ENCODE measurements at places on chromosomes 3 and 15.

DNA sequence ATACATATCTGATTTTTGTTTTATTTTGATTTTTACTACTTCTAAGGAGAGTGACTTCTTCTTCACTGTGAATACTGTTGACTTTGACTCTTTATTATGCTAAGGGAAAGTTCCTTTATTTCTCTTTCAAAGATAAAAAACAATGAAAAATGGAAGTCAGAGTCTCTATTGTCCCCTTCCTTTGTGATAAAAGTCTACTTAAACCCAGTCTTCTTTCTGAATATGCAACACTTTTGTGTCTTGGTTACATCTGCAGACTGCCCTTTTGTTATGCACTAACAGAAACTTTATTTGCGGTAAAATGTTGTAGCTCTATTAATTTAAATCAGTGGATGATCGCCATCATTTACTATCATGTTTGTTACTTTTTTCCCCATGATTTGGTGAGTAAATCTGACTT, 13.2 kb downstream of the PARP15 start:
- DNase-seq: no peak

DNA sequence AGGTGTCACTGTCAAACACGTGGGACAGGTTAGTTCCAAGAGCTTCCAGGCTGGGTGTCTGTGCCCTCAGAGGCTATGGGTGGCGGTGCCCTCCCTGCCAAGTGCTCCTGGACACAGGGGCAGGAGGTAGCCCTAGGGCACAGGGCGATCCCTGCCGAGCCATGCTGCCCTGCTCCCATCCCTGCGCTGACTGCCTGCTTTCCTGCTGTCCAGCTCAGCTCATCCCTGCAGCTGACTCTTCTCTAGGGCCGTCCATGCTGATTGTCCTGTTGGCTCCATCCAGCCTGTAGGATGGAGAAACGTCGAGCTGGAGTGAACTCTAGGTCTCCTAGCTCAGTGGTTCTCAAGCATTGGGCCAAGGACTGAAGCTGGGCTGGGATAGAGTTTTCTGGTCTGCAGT, 3.7 kb downstream of the PDIA5 start:
- DNase-seq: no peak

GRCh38 chr3:68924897-68925296, 7.5 kb downstream of the TAFA4 start:
- no peak for DNase-seq

- no peak for DNase-seq
Observed at GRCh38 chr3:158532099-158532734, 38.8 kb upstream of the MLF1 start.

- DNase-seq: no peak
Observed at GRCh38 chr3:68072062-68072461, 417.6 kb upstream of the SUCLG2 start.

DNA sequence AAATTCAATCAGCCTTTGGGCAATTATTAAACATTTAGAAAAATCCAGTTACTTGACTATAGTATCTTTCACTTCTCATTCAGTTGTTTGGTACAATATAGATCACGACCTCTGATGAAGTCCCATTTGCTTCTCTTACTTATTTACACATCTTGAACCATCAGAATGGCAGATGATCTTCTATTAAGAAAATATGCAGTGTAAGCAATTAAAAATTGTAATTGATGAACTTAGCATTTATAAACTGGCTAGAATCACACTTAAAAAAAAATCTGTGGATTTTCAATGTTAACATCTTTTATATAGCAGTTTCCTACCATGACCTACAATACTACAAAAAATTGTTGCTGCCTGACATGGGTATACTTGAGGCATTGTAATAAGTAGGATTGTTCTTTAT, 395.5 kb upstream of the CNTN4 start:
- DNase-seq: no peak

- no peak for DNase-seq
Observed at GRCh38 chr15:57356178-57356577, 20.1 kb upstream of the CGNL1 start.

DNA sequence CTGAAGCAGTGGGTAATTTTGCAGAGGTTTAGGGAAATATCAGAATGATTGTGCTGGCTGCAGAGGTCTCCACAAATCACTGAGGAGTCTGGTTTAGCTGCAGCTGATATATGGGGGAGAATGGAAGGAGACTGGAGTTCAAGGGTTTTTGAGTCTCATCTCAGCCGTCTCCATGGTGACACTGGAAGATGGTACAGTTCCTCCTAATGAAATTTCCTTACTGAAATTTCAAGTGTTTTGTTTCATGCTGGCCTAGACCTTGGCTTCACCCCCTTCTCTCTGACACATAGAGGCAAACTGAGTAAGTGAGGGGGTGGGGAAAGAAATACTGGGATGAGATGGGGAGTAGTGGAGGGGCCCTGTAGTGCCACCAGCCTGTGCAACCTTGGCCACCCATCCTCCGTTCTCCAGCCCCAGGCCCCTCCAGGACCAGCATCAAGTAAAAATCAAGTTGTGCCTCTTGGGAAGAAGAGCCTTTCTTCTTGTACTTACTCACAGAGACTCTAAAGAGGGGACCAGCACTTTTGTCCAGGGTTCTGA, 17.8 kb upstream of the MORF4L1 start:
- DNase-seq: no peak

DNA sequence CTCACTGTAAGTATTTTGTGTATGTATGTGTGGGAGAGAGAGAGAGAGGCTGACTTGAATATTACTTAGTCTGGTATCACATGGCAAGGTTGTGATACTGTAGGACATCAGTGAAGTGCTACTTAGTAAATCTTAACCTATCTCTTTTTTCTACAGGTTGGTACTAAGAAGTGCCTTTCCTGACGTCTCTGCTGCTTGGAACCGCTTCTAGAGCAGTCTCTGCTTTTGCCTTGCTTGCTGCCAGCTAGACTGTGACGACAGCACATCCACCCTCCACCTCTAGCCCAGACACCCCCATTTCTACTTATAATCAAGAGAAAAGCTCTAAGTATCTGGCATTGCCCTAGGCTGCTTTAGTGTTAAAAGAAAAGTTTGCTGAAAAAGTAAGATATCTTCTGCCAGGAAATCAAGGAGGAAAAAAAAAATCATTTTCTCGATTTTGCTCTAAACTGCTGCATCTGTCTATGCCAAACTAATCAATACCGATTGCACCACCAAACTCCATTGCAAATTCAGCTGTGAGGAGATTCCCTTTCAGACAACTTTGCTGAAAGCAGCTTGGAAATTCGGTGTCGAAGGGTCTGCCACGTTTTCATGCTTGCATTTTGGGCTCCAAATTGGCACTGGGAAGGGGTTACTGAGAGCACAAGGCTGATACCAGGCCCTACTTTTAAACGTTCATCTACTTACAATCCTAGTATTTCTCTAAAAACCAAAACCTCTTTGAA, 30.7 kb downstream of the MBNL1 start:
- no peak for DNase-seq

GRCh38 chr3:196661400-196661799, 21.9 kb downstream of the NRROS start:
- DNase-seq: no peak

DNA sequence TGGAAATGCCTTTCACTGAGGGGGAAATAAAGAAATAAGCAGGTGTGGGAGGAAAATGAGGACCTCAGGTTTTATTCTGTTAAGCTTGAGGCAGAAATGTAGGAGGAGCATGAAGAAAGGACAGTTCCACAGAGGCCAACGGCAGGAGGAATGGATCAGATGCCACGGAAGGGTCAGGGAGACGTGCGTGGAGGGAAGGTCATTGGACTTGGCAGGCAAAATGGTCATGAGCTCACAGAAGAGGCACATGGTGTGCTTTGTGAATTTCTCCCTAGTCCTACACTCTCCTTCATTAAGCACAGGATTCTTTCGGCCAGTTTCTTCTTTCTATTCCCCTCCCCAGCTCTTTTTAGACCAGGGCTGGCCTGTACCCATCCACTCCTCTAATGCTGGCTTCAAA, 32.5 kb upstream of the THSD4 start:
- DNase-seq: no peak

GRCh38 chr3:23038471-23038870, 164.7 kb upstream of the UBE2E2 start:
- DNase-seq: no peak

- DNase-seq: no peak
Observed at GRCh38 chr15:69497667-69498066, 45.0 kb downstream of the RPLP1 start.

DNA sequence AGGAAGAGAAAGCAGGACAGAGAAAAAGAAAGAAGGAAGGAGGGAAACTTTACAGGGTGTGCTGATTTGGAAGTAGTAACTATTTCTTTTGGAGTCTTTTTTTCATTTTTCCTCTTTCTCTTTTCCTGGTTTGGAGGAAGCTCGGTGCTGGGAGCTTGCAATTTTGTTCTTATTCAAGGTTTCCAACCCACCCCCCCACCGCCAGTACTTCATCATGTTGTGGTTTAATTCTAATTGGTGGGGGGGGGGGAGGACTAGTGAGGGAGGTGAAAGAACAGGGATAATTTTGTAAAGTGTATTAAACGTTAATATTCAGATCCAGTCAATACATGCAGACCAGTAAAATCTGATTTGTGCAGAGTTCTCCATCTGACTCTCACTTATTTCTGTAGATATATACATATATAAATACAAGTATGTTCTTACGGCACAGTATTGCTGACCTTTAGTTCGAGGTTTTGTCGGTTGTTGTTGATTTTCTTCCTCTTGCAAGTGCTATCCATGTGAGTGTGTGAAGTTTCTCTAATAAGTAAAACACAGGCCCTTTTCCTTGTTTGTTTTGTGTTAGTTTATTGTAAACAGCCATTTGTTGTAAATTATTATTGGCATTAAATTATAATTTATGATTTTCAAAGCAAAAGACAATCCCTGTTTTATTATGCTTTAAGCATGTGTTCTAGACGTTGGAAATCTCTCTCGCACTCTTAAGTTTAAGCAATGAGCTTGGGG, 9.3 kb downstream of the NR2F2 start:
- DNase-seq: no peak

DNA sequence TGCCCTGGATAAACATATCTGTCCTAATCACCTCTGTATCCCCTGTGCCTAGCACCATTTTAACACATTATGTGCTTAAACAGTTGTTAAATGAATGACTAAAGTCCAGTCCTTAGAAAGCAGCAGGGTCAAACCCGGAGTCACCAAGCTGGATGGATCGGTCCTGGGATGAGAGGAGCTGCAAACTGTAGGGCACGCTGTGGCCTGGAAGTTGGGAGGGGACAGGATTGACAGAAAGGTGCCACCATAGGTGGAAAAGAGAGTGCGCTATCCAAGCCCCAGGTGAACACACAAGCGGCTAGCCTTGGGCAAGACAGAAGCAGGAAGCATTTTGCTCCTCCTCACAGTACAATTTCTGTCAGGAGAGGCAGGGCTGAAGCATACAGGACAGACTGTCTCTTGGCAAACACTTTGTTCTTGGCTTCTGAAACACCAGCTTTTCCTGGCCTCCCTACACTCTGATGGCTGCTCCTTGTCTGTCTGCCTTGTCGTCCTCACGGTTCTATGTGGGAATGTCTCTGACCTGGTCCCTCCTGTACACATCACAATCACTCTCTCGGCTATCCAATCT, 48.4 kb upstream of the KY start:
- no peak for DNase-seq

DNA sequence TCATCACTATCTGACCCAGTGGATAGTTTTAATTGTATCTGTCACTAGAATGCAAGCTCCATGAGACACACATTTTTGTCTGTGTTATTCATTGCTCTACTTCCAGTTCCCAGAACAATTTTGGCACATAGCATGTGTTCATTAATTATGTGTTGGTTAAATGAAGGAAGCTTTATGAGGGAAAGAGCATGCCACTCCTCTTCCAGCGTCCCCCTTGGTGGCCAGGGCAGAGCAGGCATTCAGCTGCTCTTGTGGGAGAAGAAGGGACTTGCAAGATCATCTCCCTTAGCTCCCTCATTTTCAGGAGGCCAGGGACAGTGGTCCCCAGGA, 489 bp upstream of the GALNT15 start:
- no peak for DNase-seq

DNA sequence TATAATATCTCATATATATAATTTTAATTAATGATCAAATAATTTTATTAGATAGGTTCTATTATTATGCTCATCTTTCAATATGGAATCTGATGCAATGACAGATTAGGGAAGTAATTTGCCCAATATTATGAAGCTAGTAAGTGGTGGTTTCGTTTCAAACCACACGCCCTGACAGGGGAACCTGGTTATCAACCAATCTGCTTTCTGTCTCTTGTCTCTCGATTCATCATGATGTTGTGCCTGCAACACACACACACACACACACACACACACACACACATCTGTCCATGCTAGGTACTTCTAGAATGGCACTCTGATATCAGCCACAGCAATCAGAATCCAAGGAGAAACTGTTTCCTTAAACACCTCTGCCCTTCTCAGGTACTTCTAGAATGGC, 128.4 kb downstream of the ZBBX start:
- DNase-seq: no peak

DNA sequence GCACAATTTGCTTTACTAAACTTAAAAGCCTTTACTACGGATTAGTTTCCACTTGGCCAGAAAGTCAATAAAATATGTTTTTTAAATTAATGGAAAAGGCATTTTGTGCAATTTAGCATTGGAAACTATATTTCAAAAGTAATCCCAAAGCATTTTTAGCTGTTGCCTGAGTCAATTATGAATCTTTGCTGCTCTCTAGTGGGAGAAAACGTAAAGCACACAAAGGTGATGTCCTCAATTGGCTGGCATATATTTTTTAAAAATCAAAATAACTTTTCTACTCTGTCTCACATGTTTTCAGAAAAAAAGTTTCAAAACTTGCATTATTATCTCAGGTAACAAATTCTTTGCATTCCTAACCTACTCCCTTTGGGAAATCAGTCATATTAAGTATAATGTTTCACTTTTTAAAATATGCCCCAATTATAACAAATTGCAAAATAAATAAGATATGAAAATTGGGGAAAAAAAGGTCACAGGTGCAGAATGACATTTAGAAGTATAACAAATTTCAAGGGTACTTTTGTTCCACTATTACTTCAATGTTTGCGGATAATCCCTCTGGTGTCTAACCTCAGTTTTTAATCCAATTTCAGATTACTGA, 47.2 kb upstream of the TEX55 start:
- no peak for DNase-seq

- DNase-seq: no peak
Observed at GRCh38 chr3:30934208-30934550, 39.7 kb upstream of the GADL1 start.

DNA sequence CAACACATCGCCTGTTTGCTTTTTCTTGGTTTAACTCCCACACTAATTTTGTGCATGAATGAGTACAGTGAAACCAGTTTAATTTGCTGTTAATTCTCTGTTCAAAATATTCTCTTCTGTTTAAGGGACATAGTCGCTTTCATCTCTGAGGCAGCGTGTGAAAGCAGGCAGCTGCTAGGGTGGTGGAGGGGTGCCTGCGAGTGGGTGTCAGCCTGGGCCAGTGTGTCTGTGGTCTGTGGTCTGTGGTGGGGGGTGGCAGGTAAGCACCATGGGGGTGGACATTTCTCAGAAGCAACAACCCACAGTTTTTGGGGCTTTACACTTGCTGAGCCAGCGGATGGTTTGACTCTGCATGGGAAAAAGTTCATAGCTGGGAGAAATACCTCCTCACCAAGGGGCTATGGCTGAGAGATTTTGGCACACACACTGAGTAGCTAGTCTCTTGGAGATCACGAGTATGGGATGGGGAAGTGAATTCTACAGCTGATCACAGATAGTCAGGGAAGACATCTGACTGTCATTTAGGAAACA, 109.2 kb downstream of the EPHB1 start:
- DNase-seq: no peak

Measured in stimulated activated CD8-positive, alpha-beta memory T cell treated with anti-CD3 and anti-CD28 coated beads, Interleukin-4, amount 100 ng/mL, for 1 hour (primary cell).